ENCODE measurements at places on chromosomes 12 and 14. TPM values are rescaled to one million over a fixed set of nuclear protein-coding genes. Genes with fewer than 3 reads are reported as not detected.

PWP1 gene
- total RNA-seq: 38.2 TPM

GRCh38 chr14:46571970-46572369 lies 79.6 kb downstream of the RPL10L start:
- no peak for DNase-seq

NDUFB1 gene
- 480 TPM for total RNA-seq

- DNase-seq: no peak
Measured at GRCh38 chr12:91496337-91496736, 313.7 kb upstream of the DCN start.

SALL2 gene
- 15.0 TPM for total RNA-seq

SERPINA1 gene
- total RNA-seq: not detected

- no peak for DNase-seq
Measured at GRCh38 chr12:93865751-93866150, 188.6 kb downstream of the CRADD start.

HRK gene
- 8.9 TPM for total RNA-seq

ABCC9 gene
- not detected for total RNA-seq

MFAP5 gene
- total RNA-seq: not detected

KRT80 gene
- total RNA-seq: 0.44 TPM

GRCh38 chr12:6116471-6117021 lies 7.9 kb downstream of the VWF start:
- no peak for DNase-seq

- no peak for DNase-seq
Measured at GRCh38 chr12:114368685-114369452, 37.1 kb downstream of the TBX5 start.

- DNase-seq: peak; percentile 89
Measured at GRCh38 chr14:20610002-20610765, 19.0 kb upstream of the RNASE12 start.

GRCh38 chr12:3295646-3296408 lies 195.2 kb upstream of the PRMT8 start:
- DNase-seq: peak; percentile 73

DNA sequence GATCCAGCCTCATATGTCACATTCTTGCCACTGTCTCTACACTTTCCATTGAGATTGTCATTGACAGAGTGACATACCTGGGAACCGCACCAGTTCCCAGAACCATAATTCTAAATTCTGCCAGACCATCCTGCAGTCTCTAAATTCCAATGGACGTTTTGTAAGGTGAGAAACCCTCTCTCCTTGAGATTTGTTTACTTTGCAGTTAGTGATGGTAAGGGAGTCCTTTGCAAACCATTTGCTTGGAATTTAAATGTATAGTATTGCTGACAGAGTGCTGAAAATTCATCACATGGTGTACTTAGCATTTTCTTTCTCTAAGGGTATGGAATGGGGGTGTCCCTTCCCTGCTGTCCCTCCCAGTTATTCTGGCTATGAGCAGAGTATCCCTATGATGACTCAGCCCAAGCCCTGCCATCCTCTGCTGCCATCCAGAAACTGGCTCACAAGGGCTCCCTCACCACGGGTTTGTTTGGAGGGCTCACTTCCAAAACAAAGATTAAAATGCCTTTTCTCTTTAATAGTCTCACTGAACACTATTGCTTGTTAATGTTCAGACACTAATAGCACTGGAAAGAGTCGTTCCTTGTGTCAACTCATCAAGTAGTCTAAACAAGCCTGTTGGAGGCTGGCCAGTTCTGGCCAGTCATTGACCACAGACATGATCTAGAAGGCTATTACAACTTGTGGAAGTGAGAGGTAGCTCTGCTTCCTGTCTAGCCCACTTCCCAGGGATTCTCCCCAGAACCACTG lies 129.0 kb upstream of the HMGA2 start:
- DNase-seq: peak; percentile 68

SLCO1C1 gene
- total RNA-seq: not detected

BRMS1L gene
- total RNA-seq: 24.4 TPM

- DNase-seq: no peak
Measured at GRCh38 chr12:29155079-29155478, 6.0 kb downstream of the FAR2 start.

ENDOU gene
- total RNA-seq: 1.9 TPM

- no peak for DNase-seq
Measured at GRCh38 chr12:729221-729620, 23.2 kb upstream of the WNK1 start.

- no peak for DNase-seq
Measured at GRCh38 chr14:80868260-80868659, 73.3 kb downstream of the CEP128 start.

LMNTD1 gene
- total RNA-seq: not detected

- peak; percentile 51 for DNase-seq
Measured at GRCh38 chr14:96050482-96050881, 11.3 kb downstream of the C14orf132 start.

DNA sequence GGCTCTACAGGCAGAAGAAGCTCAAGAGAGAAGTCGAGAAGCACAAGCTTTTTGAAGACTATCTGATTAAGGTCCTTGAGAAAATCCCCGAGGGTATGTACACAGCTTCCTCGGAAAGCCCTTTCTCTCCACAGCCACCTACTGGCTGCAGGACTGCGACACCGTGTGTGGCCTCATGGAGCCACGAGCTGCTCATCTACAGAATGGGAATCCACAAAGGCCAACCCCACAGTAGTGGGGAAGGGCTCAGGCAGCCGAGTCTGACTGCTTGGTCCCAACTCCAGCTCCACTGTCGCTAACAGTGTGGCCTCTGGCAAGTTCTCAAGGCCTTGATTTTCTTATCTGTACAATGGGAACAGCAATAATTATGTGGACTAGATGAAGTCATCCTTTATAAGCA lies 2.5 kb downstream of the CCDC197 start:
- DNase-seq: no peak

GRCh38 chr12:48712209-48712608 lies 4.3 kb downstream of the CCNT1 start:
- DNase-seq: no peak

GRCh38 chr14:103143506-103143905 lies 20.2 kb downstream of the TNFAIP2 start:
- DNase-seq: no peak

- no peak for DNase-seq
Measured at GRCh38 chr14:78424311-78424710, 254.1 kb downstream of the NRXN3 start.

RERG gene
- not detected for total RNA-seq

GPR137C gene
- 7.8 TPM for total RNA-seq

DNA sequence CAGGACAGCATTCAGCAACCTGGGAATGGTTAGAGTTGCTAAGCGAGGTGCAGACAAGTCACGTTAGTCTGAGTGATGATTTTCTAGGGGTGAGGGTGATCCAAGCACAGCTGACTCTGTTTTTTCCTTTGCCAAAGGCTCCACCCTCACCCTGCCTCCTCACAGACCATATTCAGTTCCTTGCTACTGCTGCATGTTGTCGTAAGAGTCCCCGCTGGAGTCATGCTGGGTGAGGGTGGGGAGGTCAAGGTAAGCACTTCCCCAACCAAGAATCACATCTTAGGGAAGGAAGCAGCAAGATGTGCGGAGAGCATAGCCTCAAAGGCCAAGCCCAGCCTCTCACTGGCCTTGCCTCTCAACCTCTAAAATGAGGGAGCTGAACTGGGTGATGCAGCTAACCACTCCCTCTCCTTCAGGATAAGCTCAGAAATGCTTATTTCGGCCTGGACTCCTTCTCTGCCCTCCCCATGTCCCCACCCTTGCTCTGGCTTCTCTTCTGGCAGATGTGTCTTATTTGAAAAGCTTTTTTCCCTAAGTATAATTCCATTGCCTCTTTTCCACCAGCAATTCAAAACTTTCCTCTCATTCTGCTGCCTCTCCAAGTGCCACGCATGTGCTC lies 66.9 kb upstream of the ACTN1 start:
- DNase-seq: no peak

DNA sequence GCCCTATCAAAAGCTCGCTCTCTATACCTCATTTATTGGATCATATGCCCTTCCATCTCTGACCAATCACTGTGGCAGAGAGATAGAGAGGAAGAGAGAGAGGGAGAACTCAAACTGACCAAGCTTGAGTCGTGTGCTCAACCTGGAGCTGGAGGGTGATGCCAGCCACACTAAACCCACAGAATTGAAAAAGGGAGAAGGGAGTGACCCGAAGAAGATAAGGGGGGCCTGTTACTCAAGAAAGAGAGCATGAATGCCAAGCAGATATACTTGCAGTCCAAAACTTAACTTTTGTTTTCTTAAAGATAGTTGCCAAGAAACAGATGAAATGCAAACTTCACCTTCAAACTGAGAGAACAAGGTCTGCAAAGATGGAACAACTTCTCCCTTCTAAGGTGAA lies 112.7 kb downstream of the BTG1 start:
- DNase-seq: no peak

- DNase-seq: no peak
Measured at GRCh38 chr12:12447837-12448236, 91.0 kb downstream of the BORCS5 start.

DNA sequence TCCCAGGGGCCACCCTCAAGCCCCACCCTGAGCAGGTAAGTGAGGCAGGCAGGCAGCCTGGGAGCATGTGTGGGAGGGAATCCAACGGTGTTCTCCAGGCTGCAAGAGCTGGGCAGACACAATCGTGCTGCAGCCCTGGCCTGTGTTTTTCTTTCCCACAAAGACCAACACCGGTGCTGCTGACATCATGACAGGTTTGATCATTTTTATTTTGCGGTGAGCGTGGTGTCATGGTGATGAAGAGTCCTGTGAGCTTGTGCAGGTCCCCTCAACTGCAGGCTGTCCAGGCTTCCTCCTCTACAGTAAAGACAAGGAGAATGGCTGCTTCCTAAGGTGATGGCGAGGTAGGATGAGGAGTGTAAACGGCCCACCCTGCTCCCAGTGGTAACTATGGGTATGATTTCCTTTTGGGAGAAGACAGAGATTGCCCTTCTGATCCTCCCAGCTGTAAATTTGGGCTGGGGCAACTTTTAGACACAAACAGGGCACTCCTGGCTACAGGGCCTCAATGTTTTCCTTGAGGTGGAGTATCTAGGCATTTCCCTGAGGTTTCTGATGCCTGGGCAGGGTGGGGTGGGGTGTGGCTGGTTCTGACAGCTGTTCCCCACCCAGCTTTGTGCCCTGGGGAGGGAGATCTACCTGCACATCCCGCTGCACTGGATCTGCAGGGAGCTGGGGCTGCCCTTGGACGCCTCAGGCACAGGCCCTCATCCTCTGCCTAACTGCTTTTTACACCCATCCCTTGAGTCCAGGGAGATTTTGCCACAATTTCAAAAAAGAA lies 109.1 kb downstream of the VCPKMT start:
- DNase-seq: no peak

DNA sequence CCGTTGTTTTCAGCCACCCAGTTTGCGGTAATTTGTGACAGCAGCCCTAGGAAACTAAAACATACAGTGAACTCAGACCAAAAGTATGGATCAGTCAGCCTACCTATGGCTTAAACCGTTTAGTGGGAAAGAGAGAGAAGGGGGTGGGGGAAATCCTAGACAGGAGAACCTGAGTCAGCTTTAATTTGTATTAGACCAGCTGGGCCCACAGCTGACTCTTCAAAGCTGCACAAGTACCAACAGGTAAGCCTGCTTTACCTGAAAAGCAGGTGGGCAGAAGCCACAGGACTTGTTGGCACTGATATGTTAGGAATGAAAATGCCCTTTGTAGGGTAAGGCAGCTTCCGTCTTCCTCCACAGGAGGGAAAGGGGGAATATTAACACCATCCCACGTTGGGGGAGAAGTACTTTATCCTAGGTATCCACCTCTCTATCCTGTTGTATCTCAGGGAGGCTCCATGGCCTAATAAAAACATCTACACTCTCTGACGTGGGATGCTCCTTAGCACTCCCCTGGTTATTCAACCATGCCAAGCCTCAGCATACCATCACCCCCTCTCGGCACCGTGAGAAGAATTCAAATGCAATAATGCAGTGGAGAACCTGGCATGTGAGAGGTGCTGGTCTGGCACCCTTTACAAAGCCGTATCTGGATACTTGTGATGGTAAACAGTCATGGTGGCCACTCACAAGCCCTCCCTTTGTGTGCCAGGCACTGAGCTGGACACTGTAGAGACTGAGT lies 70.3 kb downstream of the STON2 start:
- no peak for DNase-seq

- no peak for DNase-seq
Measured at GRCh38 chr12:122265476-122265875, 818 bp downstream of the VPS33A start.

GRCh38 chr12:9810671-9811070 lies 16.6 kb upstream of the KLRF1 start:
- no peak for DNase-seq

DNA sequence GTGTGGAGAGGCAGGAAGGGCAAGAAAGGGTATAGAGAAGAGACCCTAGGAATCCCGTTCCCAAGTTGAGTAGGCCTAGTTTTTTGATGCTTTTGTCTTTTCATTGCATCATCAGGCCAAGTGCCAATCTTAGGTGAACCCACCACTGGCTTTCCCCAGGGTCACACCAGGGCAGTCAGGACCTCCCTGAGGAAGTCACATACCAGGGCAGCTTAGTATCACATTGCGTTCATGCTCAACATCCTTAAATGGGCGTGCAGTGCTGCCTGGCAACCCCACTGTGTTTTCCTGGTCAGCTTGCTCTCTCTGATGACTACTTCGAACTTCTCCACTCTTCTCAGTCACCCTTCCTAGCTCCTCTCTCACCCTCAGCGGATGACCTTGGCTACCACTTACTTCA lies 9.0 kb downstream of the ASIC1 start:
- no peak for DNase-seq

- DNase-seq: no peak
Measured at GRCh38 chr12:125418902-125419564, 353.8 kb downstream of the AACS start.

GRCh38 chr14:91171291-91171690 lies 57.4 kb downstream of the DGLUCY start:
- DNase-seq: no peak

ARHGEF40 gene
- total RNA-seq: 50.3 TPM

VRTN gene
- not detected for total RNA-seq

DNA sequence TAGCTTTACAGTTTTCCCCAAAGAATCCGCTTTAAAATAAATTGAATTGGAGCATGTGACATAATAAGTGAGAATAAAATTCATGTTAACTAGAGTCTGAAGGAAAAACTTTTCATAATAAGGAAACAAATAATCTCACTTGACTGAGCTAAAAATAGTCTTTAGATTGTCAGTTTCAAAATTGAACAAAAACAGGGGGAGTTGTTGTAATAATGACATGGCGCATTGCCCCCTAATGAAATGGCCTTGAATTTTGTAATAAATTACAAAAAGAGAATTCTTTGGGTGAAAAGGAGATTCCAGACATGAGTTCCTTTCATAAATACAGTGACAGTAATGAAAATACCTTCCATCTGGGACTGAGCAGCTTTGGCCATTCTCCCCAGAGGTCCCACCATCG lies 178.6 kb downstream of the EFCAB11 start:
- DNase-seq: no peak
